ENCODE measurements at places on chromosomes 11 and 22. TPM values are rescaled to one million over a fixed set of nuclear protein-coding genes. Genes with fewer than 3 reads are reported as not detected.

DNA sequence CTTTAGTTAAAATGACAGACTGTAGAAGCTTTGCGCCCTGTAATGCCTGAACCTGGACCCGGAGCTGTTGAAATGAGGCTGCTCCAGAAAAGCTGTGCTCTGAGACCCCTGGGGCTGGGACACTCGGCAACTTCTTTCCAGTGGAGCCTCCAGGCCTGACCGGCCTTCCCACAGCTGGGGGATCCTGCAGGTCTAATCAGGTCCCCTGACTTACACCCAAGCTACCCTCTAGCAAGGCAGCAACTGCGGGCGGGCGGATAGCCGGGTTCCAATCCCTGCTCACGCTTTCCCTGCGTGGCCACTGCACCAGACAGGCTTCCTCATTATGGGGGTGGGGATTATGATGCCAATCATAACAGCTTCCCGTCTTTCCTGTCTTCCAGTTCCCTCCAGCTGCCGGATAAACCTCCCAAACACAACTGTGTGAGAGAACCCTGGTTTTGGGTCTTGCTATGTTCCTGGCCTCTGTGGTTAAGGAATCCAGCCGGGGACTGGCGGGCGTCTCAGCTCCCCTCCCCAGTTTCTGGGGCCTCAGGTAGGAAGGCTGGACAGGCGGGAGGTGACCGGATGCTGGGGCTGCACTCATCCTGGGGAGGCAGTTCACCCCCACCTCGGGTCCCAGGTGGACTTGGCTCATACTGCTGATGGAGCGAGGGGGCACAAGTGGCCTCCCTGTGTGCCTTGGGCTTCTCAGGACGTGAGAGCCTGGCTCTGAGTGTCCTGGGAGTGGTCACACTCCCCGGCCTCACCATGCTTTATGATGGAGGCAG lies 38.6 kb downstream of the PARVG start:
- H3K4me1 ChIP-seq = no peaks in the 10 kb centered on the region
- no peak for DNase-seq
- H3K27ac ChIP-seq = no peak overlapping the region
- H3K36me3 ChIP-seq = no peaks in the 10 kb centered on the region

DNA sequence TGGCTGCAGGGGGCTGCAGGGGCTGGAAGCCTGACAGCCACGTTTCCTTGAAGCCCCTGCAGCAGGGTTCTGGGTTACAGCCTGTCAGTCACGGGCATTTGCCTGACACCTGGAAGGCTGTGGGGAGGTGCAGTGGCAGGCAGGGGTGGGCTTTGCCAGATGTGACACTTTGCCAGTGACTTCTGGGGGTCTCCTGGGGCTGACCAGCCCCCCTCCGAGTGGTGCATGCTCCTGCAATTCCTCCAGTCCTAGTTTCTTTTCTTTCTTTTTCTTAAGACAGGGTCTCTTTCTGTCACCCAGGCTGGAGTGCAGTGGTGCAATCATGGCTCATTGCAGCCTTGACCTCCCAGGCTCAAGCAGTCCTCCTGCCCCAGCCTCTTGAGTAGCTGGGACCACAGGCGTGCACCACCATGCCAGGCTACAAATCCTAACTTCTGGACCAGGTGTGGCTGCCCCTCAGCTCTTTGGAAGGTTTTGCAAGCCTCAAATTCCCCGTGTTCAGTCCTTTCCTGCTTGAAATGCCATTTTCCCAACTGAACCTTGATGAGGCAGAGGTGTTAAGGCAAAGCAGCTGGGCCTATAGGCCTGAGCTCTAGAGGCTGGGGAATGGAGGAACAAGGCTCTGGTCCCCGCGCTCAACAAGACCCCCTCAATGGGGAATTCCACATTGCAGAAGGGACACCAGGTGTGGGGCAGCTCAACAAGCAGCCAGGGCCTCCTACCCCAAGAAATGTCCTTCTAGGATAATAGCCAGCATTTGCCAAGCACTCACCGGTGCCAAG lies 20.2 kb upstream of the CHKA start:
- no peaks in the 10 kb centered on the region for H3K27me3 ChIP-seq
- H3K27ac ChIP-seq = no peak overlapping the region
- no peak overlapping the region for H3K4me3 ChIP-seq
- no peak for DNase-seq
- H3K36me3 ChIP-seq = no peaks in the 10 kb centered on the region
- H3K4me1 ChIP-seq = peaks cover 15% of the 10 kb centered on the region

- no peaks in the 10 kb centered on the region for H3K27me3 ChIP-seq
- no peak for DNase-seq
- H3K4me3 ChIP-seq = no peak overlapping the region
- H3K27ac ChIP-seq = no peak overlapping the region
These were observed 2.5 kb downstream of the RHBDD3 start for GRCh38 chr22:29265305-29265704.

DNA sequence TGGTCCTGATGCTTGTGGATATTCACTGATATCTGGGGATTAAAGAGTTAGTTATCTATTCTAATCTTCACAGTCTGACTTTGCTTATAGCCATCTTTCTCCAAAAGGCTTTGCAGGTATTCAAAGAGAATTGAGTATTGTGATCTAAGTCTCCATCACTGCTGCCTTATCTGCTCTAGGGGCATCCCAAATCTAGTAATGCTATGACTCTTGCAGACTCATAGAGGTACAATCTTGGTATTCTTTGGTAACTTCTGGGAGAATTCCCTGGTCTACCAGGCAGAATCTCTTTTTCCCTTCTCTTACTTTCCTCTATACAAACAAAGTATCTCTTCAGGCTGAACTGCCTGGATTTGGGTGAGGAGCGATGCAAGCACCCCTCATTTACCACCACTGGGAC lies 746.3 kb downstream of the JRKL start:
- H3K4me1 ChIP-seq = no peaks in the 10 kb centered on the region
- H3K4me3 ChIP-seq = no peak overlapping the region
- no peak for DNase-seq
- H3K27ac ChIP-seq = no peak overlapping the region
- H3K27me3 ChIP-seq = no peaks in the 10 kb centered on the region
- H3K36me3 ChIP-seq = no peaks in the 10 kb centered on the region

GRCh38 chr11:67997475-67997921 lies 6.4 kb downstream of the UNC93B1 start:
- no peak overlapping the region for H3K4me3 ChIP-seq
- peaks cover 3% of the 10 kb centered on the region for H3K27me3 ChIP-seq
- H3K4me1 ChIP-seq = no peaks in the 10 kb centered on the region

DNA sequence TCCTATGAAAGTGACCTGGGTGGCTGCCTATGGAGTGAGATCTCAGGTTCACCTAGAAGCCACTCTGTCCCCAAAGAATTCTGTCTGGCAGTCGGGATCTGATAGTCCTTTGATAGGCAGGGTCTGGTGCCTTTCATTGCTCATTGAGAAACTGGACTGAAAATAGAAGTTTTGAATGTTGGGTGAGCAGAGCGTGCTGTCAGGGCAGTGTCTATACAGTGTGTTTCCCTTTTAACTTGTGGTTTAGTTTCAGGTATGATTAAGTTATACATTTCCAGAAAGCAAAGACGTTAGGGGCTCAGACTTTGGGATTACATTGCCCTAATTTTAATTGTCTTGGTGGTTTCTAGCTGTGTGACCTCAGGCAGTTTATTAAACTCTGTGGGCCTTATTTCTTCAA lies 111.3 kb upstream of the PAX6 start:
- no peak for DNase-seq
- no peaks in the 10 kb centered on the region for H3K36me3 ChIP-seq
- peaks cover 32% of the 10 kb centered on the region for H3K27me3 ChIP-seq

The TMEM225 gene
- polyA plus RNA-seq = not detected

DNA sequence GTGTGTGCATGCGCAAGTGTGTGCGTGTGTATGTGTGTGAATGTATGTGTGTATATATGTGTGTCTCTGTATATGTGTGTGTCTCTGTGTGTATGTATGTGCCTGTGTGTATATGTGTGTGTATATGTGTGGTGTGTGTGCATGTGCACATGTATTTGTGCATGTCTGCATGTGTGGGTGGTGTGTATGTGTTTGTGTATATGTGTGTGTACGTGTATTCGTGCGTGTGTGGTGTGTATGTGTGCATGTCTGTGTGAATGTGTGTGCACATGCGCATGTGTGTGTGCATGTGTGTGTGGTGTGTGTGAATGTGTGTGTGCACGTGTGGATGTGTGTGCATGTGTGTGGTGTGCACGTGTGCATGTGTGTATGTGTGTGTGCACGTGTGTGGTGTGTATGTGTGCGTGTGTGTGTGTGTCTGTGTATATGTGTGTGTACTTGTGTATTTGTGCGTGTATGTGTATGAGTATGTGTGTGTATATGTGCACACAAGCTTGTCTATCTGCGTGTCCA lies 71.4 kb downstream of the SCN3B start:
- H3K4me3 ChIP-seq = no peak overlapping the region
- DNase-seq = no peak
- H3K36me3 ChIP-seq = no peaks in the 10 kb centered on the region
- H3K27me3 ChIP-seq = no peaks in the 10 kb centered on the region

The RPLP2 gene
- polyA plus RNA-seq = 502 TPM

DNA sequence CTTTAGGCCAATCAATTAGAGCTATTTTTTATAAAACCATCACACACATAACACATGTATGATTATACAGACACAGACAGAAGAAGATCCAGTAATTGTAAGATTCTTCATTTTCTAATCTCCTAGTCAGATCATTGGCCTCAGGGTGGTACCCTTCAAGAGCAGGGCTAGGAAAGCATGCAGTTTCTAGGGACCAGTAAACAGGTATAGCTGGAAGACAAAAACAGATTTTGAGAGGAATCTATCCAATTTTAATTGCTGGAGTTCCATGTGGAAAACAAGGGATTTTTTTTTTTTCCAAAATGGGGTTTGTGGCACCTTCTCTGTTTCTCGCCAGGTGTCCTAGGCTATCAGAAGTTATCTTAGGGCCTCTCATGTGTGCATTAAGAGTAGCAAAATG lies 29.6 kb downstream of the METTL15 start:
- DNase-seq = no peak
- no peaks in the 10 kb centered on the region for H3K4me1 ChIP-seq
- no peak overlapping the region for H3K4me3 ChIP-seq
- H3K27me3 ChIP-seq = no peaks in the 10 kb centered on the region
- no peak overlapping the region for H3K27ac ChIP-seq
- no peaks in the 10 kb centered on the region for H3K36me3 ChIP-seq

The ZNF214 gene
- polyA plus RNA-seq = 4.4 TPM

The NPAS4 gene
- 1.5 TPM for polyA plus RNA-seq
